ENCODE measurements at places on chromosomes 2 and 18.

GRCh38 chr2:113818382-113818951 is 62.0 kb upstream of the SLC35F5 start:
- peak; percentile 98 for DNase-seq

DNA sequence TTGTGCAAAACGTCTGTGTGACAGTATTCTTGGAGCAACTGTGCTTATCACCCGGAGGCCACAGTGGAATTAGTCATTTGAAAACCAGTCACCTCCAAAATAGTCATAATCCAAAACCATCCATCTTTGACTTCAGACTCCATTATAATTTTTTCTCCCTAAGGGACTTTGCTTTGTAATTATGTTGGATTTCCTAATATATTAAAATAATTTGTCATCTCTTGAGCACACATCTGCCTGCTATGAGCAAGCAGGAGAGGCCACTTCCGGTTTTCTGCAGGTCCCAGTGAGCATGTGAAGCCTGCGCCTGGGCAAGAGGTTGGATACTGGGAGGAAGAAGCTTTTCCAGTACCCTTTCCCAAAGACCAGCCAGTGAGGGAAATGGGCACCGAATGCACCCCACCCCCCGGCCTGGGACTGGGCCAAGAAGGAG is 57.7 kb downstream of the ODC1 start:
- DNase-seq, result no peak

GRCh38 chr2:96868555-96869280 is 1.2 kb downstream of the SEMA4C start:
- peak; percentile 83 for DNase-seq

GRCh38 chr2:196131384-196131937 is 39.9 kb downstream of the STK17B start:
- DNase-seq, result no peak

GRCh38 chr18:80223581-80224148 is 23.6 kb downstream of the PARD6G start:
- DNase-seq, result no peak

- DNase-seq, result no peak
Observed at GRCh38 chr2:238929242-238930081, 81.6 kb downstream of the TWIST2 start.

DNA sequence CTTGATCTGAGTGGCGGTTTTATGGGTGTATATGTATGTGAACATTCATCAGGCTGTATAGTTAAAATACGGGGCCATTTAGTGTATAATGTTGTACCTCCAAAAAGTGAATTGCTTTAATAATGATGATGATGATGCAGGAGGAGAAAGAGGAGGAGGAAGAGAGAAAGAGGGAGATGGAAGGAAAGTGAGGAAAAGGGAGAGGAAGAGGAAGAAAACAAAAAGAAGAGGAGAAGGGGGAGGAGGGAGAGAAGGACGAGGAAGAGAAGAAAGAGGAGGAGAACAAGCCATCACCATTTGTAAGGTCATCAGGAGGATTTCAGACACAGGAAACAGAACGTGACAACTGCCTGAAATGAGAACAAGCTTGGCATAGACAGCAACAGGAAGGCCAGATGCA is 168.4 kb upstream of the NCKAP5 start:
- no peak for DNase-seq
